ENCODE measurements at places on chromosomes 2 and 18. TPM values are rescaled to one million over a fixed set of nuclear protein-coding genes. Genes with fewer than 3 reads are reported as not detected.

MEX3C gene
- 15.9 TPM for total RNA-seq

CTAGE1 gene
- 0.08 TPM for total RNA-seq

SEMA4F gene
- total RNA-seq = 3.9 TPM

PDE1A gene
- total RNA-seq = 7.0 TPM

TTN gene
- total RNA-seq = 3,257 TPM

GRCh38 chr2:26478366-26478765, 442 bp upstream of the OTOF start:
- DNase-seq = no peak

GRCh38 chr18:48475635-48476549, 62.9 kb upstream of the CTIF start:
- DNase-seq = peak; percentile 71

DNA sequence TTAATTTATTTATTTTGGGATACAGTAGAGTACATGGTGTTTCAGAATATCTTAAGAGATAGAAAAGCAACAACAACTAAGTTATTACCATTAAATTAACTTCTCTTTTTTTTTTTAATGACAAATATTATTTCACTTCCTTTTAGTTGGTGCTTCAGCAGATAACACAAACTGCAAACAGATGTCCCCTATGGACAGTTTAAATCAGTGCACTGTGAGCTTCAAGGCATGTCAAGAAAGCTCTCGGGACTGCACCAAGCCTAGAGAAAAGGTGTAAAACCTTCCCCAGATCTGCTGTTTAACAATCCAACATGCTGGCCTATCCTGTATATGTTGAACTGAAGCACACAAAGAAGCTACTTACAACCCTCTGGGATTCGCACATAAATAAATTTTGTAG, 122.7 kb downstream of the TCF4 start:
- DNase-seq = no peak

- no peak for DNase-seq
Observed at GRCh38 chr2:233227346-233227978, 24.0 kb upstream of the ATG16L1 start.

- DNase-seq = no peak
Observed at GRCh38 chr2:116582850-116583249, 1231.6 kb upstream of the DDX18 start.

DNA sequence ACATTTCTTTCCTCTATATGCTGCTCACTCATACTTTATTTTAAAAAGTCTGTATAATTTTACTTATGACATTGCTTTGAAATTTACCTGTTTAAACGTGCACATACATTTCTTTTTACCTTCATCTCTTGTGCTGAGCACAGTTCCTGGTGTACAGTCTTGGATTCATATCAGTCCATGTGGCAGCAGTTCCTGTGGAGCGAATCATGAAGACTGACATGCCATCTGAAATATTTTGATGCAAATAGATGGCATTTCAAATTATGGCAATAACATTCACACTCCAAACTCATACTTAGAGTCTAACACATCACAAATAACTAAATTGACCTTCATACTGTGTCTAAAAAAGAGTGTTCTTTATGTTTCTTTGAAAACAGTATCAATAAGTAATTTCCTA, 90.3 kb upstream of the CDH2 start:
- DNase-seq = no peak

GRCh38 chr2:200655918-200656580, 70.2 kb downstream of the AOX1 start:
- no peak for DNase-seq

DNA sequence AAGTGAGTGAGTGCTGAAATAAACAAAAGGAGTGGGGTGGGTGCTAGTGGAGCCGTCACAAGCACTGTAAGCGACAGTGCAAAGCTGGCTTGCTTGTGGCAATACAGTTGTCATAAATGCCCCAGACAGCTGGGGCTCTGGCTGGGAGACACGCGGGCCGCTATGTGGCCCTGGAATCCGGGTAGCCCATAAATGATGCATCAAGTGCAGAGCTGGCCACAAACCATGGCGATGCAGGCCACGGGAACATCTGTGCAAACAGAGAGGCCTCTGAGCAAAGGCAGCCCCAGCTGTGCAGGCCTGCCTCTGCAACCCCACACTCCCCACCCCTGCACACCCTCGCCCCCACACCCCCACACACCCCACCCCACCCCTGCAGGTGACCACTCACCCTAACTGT, 349.2 kb upstream of the ID2 start:
- peak; percentile 16 for DNase-seq

- DNase-seq = no peak
Observed at GRCh38 chr18:22213333-22213973, 44.1 kb downstream of the GATA6 start.

GRCh38 chr2:85071096-85071495, 62.1 kb upstream of the TCF7L1 start:
- no peak for DNase-seq

DNA sequence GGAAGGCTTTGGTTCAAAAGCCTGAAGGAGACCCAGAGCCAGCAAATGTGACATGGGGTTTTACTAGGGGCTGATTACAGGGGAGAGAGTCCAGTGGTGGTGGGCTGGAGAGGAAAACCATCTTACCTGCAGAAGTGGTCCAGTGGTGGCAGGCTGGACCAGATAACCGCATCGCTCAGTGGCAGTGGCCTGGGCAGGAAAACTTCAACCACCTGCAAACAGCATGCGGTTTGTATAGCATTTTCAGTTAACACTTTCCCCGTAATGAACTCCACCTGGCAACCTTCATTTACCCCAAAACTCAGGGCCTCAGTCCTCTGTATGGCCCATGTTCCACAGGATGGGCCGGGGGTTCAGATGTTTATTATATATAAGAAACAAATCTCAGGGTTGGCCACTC, 114.4 kb downstream of the LRRTM1 start:
- DNase-seq = no peak

DNA sequence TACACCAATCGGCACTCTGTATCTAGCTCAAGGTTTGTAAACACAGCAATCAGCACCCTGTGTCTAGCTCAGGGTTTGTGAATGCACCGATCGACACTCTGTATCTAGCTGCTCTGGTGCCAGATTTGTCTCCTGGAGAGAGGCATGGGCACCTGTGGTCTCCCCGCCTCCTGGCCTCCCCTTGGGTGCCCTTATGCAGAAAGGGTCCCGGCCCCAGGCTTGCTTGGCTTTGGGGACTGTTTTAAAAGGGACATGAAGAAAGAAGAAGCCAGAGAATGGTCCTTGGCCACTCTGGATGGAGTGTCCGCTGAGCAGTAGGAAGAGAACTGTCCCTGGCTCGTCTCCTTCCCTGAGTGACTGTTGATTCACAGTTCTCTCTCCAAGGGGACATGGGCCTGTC, 11.5 kb upstream of the ALPP start:
- DNase-seq = no peak

DNA sequence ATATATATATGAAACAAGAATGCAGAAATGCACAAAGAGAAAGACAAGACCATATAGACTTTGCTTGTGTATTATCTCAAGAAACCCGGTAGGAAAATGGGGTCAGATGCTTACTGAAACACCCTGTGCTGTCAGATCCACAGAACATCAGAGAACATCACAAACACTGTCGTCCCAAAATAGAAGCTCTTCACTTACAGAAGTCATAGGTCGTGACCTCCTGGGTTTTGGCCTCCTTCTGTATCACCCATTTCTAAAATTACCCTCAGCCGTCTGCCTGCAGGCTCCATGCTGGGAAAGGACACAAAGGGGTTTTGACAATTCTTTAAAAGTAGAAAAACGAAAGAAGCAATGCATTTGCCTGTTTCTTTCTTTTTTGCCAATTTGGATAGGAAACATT, 137.9 kb downstream of the PAX3 start:
- no peak for DNase-seq

DNA sequence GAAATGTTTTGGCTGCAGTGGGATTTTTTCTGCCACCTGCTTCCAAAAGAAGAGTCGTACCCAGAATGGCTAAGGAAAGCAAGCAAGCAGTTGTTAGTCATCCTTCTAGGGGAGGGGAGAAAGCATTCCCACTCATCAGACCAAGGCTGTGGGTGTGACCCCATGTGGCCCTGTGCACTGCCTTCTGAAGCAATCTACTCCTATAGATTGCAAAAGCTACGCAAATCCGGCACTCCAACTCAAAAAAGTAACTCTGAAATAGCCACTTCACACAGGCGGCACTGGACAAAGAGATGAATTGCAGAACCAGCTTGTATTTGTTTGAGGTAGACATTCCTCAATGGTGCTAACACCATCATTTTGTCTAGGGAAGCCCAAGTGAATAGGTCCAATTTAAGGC, 44.3 kb downstream of the ST3GAL5 start:
- DNase-seq = peak; percentile 21

GRCh38 chr2:122856696-122857095, 1101.2 kb downstream of the TSN start:
- no peak for DNase-seq

DNA sequence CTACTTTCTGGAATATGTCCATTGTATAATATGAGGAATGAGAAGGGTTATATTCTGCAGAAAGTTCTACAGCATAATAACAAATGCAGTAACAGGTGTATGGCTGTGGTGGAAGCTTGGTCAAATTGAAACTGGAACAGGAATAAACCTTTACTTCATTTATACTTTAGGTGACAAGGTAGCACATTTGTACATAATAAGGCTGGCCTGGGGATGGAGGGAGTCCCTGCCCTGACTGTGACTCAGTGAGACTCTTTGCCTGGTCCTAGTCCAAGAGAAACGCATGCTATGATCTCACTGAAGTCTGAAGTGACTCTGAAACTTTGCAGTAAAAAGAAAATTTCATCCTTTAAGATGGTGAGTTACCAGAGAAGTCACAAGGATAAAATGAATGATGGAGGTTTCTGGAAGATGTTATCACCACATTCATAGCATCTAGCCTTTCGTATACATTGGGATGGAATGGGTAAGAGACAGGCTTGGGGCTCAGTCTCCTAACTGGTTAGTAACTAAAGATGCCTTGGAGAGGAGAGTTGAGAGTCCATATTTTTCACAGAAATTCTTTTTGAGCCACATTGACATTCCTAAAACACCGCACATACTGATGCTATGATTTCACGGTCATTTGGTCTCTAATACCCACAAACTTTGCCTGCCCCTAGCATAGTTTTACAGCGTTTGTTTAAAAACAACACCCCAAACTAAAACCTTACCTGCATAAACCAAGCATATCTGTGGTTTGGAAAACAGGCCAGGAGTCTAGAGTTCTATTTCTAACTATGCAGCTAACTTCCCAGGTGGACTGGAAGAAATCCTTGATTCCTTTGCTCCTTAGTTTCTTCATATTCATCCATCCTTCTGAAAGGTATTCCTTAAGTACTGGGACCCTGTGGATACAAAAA, 42.4 kb upstream of the NABP1 start:
- no peak for DNase-seq

GRCh38 chr2:6945087-6945813, 28.0 kb downstream of the RNF144A start:
- DNase-seq = peak; percentile 52

Measured in right atrium auricular region (tissue), 2 donors.